ENCODE measurements at places on chromosomes 5 and 9.

DNA sequence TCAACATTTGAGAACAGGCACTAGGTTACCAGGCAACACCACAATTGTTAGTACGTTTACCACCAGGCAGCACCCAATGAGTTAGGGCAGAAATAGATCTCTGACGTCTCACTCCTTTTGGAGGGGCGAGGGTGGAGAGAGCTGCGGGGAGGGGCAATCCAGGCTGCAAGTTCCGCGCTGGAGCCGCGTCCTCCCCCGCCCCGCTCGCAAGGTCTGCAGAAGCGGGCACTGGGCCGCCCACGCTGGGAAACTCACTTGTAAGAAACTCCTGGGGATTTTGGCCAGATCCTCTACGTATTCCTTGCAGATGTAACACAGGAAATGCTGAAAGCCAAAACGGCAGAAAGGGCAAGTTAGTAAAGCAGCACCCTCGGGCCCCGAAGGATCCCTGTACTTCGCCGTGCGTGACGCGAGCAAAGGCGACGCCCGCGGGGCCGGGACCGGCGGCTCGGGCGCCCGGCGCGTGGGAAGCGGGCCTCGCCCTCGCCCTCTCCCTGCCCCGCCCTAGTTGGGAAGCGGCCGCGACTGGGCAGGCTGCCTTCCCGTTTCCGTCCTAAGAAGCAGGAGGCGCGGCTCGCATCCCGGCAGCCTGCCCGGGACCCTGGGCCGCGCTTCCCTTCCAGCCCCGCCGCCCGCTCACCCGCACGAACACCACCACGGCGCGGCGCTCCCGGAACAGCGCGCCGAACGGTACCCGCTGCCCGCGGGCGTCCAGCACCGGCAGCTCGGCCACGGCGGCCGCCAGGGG lies 493 bp downstream of the PRXL2C start:
- peak; percentile 68 for DNase-seq

DNA sequence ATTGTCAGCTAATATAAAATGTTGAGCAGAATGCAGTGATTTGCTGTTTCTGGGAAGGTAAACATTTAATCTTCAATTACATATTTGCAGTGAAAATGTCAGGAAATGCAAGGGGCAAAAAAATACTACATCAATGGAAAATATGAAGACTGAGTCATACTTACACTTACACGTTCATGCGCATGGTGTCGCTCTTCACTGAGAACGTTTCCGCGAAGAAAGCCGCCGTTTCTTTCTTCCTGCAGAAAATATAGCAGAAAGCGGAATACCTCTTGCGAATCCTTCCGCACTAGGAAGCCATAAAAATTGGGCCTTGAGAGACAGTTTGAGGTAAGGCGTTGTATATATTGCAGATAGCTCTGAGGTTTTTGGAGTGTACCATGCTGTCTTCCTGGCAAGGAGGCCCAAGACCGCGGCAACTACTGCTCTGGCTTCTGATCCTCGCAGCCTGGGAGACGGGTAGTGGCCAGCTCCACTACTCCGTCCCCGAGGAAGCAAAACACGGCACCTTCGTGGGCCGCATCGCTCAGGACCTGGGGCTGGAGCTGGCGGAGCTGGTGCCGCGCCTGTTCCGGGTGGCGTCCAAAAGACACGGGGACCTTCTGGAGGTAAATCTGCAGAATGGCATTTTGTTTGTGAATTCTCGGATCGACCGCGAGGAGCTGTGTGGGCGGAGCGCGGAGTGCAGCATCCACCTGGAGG lies at the start of gene PCDHA13:
TSS of gene PCDHA13 (plus strand) at position 236 of the 702 bp plus-strand sequence. CDS start at position 381, 145 bp downstream.
- no peak for DNase-seq

GRCh38 chr9:89372230-89372816 lies 54.0 kb downstream of the SECISBP2 start:
- DNase-seq = peak; percentile 68

GRCh38 chr9:135156525-135157510 lies 69.3 kb downstream of the OLFM1 start:
- peak; percentile 35 for DNase-seq

DNA sequence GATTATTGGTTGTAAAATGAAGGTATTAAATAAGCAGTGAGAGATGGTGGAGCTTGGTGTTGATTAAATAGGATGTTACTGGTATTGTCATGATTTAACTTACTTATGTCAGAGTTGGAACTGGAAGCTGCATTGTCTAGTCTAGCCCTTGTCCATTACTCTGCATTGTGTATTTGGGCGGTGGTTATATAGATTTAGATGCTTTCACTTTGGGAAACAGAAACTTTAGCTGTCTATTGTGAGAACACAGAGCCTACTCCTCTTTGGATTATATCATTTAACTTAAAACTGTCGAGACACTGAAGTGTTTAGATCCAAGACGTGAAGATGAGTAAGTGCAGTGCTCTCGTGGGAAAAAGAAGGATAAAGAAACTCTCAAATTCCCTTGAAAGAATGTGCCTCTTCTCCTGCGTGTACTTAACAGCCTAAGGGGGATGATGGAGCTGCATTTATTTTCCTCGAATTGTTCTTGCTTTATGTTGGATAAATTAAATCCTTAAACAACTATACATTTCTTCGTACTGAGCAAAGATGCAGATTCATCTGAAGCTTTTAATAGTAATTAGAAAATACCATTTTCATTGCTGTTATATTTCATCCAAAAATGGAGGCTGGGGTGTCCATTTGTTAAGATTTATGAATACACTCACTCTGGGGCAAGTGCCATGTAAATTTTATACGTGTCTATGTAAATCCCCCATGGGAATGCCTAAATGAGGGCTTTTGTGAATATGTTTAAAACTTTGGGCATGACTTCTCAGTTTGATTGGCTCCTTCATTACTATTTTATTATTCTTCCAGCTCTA lies 21.6 kb downstream of the FBXL7 start:
- no peak for DNase-seq

- no peak for DNase-seq
These were observed 13.8 kb upstream of the RANBP17 start for GRCh38 chr5:170848033-170848432.

DNA sequence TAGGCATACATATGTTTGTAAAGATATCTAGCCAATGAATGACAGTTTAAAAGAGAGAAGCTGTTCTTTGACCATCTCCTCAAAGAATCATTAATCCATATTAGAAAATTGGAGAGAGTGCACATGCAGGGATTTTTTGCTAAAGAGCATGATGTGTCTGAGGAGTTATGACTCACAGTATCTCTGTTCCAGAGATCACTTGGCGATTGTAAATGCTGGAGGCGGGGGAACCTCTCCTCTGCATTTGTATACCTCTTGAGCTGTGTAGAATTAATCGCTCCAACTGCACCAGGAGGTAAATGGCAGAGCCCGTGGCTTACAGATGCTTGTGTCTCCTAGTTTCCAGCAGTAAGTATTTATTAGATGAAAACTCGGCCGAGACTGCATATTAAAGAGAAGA lies 3.6 kb upstream of the SPATA31D1 start:
- DNase-seq = no peak

DNA sequence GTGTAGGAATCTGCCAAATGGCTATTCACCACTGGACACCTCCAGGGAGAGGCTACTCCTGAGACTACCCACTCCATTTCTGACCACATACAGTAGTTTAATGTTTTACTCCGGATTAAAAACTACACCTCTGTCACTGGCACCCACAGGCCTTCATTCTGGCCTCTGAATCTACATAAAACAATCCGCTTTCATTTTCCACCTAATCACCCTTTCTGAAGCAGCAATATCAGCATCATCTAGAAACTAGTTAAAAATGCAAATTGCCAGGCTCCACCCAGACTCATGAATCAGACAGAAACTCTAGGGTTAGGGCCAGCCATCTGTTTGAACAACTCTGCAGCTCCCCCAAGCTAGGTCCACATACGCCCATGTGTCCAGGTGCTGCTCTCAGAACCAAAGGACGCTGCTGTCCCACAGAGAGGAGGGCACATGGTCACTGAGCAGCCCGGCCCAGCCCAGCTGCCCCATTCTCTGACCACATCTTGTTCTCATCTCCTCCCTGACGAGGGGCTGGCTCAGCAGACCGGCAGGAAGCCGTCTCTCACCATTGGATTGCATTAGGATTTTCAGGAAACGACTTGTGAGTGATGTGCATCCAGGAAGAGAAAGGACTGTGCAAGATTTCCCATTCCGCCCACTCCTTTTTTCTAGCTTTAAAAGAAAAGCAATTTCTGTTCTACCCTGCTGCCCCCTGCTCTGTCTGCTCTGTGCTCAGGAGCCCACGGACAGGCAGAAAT lies 34.7 kb downstream of the ADAM19 start:
- peak; percentile 60 for DNase-seq

DNA sequence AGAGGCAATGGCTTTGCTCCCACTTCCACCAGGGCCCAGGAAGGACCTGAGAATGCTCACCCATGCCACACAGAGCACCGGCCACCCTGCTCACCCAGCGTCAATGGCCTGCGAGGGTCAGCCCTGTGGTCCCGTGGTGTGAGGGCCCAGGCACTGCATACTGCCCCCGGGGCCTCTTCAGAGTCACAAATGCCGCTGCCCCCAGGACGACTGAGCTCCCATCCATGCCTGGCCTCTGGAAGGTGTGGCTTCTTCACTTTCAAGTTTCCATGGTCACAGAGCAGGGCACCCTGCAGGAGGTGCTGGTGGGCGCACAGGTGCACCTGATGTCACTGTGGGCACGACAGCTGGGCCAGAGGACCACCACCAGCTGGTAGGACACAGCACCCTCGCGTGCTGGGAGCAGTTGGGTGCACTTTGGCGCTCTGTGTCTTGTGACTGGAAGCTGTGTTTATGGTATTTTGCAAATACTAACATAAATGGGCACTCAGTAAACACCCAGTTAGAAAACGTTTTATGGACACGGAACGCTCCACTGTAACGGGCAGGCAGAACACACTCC lies 12.5 kb upstream of the ZDHHC11 start:
- DNase-seq = no peak

GRCh38 chr5:181261320-181262049 lies 542 bp upstream of the TRIM52 start:
- peak; percentile 83 for DNase-seq

GRCh38 chr9:81416476-81417298 lies 272.7 kb downstream of the TLE1 start:
- no peak for DNase-seq
